ENCODE measurements at places on chromosomes 11 and 22. TPM values are rescaled to one million over a fixed set of nuclear protein-coding genes. Genes with fewer than 3 reads are reported as not detected.
A peak's percentile ranks its signal among the peaks of the same experiment; 100 is the strongest.

GRCh38 chr22:44158816-44159215 lies 21.9 kb upstream of the PARVG start:
- no peak for DNase-seq

DNA sequence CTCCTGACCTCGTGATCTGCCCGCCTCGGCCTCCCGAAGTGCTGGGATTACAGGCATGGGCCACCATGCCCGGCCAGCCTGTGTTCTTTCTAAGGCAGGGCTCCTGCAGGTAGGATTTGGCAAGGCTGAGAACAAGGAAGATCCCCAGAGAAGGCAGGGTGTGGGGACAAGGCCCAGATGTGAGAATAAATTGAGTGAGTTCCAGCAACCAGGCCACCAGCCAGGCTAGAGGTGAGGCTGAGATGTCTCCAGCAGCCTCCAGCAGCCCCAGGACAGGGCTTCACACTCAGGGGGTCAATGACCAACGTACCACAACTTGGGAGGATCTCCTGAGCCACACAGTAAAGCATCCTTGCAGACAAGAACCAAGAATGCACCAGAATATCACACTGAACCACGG lies 75.1 kb downstream of the BUD13 start:
- DNase-seq: no peak

DNA sequence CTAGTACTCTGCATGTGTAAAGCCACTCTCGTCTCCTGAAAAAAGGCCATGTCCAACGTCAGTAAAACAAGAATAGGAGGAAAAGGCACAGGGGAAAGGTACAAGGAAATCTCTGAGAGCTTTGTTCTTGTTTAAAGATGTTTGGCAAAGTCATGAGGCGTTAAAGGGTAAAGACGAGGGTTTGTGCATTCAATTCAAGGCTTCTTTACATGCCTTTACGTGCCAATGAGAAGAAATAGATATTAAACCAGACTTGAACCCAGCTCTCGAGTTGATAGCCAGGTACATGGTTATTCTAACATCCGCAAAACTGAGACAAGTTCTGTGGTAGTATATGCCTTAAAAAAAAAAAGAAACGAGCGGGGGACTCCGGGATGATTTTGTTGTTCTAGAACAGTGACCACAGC lies 704 bp upstream of the CFL1 start:
- no peak for DNase-seq

GRCh38 chr11:31236143-31236542 lies 133.4 kb downstream of the DCDC1 start:
- no peak for DNase-seq

DNA sequence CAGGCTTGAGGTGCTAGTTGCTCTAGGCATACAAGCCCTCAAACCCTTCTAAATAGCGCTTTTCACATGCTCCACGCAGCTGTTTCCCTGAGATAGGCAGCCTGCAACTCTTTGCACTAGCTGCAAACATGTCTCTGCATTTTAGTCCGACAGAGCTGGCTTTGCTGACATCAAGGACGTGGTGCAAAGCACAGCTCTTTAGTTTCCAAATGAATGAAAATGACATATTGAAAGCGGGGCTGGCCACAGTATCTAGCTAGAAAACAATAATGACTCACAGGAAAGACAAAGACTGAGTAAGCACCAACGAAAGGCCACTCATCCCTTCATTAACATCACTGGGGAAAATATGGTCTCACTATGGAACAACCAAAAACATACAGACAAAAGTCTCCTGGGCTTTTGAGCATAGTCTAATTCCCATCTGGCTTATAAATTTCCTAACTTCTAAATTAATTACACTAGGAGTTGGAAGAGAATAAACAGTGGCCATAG lies 15.3 kb upstream of the ZC3H12C start:
- DNase-seq: no peak

GRCh38 chr11:72652873-72653630 lies 21.2 kb downstream of the PDE2A start:
- peak; percentile 93 for DNase-seq

DNA sequence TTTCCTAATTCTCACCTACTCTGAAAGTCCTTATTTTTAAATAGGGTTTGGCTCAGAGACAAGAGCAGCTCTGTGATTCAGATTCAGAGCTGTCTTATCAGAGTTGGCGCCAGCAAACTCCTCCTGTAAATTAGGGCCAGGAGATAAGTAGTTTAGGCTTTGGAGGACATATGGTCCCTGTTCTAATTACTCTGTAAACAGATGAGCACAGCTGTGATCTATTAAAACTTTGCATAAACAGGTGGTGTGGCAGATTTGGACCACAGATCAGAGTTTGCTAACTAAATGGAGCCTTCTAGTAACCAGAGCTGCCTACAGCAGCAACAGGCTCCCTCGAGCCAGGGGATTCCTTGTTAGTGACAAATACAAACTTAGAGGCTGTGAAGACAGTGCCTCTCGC lies 27.9 kb downstream of the YPEL1 start:
- no peak for DNase-seq

DNA sequence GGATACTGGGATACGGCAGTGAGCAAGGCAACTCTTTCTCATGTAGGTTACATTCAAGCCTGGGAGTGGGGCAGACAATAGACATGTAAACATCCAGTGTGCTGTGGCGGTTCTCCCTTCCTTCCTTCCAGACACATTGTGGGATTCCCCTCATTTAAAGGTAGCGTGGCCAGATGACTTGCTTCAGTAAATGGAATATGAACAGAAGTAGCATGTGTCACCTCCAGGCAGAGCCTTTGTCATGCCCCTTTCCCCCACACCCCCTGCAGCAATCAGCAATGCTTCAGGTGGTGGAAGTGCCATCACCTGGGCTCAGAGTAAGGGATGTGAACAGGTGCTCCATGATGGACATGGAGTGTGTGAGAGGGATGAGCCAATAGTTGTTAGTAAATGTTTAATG lies 34.8 kb upstream of the TTC12 start:
- DNase-seq: no peak

DNA sequence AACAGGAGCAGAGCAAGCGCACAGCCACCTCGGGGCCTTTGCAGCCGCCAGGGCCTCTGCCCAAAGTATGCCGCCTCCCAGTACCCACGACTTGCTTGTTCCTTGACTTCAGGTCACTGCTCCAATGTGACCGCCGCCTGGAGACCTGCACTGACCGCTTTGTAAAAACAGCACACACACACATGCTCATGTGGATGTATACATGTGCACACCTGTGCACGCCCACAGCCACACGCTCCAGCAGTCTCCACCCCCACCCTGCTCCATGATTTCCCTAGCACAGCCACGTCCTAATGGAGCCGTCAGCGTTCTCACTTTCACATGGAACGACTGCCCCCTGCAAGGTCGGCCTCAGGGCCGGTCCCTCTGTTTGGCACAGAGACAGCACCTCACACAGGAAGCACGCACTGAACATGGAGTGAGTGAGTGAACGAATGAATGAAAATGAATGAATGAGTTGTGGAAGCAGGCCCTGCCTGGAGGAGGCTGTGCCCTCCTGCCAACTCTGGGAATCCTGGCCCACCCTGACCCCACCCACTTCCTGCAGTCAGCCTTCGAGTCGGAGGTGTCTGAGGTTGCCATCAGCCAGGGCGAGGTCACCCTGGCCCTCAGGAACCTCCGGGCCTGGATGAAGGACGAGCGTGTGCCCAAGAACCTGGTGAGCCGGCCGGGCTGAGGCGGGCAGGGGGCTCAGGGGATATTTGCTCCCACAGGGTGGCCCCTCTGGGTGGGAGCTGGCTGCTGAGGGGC lies 8.0 kb downstream of the ALDH3B1 start:
- DNase-seq: no peak

DNA sequence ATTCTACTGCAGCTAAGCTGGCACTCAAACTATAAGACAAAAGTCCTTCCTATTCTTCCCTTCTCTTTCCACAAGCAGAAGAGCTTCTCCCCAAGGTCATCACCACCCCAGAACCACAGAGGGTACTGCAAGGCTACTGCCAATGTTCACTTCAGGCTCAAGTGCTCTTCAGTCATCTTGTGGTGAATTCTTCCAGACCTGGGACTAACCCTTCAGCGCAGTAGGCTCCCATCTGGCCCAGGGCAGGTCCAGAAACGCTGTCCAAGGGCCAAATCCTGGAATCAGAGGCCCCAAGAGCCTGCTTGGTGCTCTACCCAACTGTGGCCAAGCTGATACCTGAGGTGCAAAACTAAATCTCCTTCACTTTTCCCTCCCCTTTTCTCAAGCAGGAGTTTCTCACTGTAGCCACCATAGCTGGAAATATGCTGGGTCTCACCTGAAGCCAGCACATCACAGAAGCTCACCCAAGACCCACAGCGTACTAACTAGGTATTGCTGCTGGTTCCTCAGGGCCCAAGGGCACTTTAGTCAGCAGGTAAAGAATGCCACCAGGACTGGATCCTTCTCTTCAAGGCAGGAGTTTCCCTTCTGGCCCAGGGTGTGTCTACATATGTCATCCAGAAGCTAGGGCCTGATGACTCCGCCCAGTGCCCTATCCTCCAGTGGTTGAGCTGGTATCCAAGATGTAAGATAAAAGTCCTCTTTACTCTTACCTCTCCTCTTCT lies 27.8 kb downstream of the FCHSD2 start:
- no peak for DNase-seq

DNA sequence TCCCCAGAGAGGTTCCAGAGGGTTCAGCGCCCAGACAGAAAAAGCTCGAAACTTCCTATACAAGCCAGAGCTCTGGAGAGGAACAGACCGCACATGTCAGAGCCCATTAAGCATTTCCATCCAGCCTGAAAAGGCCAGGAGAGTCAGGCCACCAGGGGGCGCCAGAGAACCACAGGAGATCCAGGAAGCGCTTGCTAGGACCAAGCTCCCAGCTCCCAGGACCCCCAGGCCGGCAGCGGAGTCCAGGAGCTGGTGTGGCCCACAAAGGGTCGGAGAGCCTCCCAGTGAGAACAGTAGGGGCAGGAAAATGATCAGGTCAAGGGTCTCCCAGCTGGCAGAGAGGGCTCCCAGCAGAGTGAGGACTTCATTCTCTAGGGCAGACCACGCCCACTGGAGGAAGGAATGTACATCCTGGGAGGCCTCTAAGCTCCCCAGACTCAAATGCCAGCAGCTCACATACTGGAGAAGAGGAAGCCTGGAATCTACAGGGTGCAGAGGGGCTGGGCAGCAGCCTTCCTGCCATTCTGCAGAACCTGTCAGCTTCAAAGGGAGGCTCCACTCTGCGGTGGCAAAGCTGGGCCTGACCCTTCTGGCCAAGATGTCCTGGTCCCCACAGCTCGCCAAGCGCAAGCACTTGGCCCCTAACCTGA lies 2.1 kb upstream of the MEI1 start:
- peak; percentile 95 for DNase-seq

DNA sequence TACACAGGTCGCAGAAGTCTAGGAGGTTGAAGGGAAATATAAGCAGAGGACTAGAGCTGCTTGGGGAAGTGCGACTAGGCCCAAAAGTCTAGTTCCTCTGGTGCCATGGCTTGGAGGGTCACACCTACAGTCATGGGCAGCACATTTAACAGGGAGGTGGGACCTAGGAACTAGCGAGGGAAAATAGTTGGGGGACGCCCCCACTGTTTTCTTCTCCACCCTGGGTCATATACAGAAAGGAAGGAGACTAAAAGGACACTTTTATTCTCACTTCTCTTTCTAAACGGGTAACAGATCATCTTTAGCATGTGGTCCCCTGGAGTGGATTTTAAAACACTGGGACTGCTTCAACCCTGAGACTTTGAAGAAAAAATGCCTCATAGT lies 16.6 kb downstream of the APIP start:
- no peak for DNase-seq

- DNase-seq: no peak
These were observed 304.2 kb downstream of the INSC start for GRCh38 chr11:15418921-15419320.

DNA sequence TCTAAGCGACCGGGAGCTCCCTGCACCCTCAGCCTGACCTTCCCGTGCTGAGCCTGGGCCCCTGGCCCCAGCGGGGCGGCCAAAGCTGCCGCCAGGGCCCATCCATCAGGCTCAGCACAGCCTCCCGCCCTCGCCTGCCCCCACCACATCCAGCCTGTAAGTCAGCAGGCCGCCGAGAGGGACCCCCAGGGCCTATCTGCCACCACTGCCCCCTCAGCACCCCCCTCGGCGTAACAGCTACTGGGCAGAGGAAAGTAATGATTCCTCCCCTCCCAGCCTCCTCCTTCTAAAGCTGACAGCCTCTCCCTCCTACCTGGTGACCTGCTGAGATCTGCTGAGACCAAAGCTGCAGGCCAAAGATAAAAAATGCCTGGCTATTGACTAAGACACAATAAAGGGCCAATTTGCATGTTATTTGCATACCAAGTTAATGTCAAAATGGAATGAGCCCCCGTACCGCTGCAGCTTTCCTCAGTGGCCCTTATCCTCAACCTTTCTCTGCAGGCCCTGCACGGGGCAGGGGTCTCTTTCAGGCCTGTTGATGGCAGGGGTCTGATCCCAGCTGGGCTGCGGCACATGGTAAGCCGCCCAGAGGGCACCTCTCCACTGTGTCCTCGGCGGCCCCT lies 51.6 kb downstream of the RPUSD4 start:
- DNase-seq: peak; percentile 91

PGA5 gene
- 1.5 TPM for total RNA-seq

TMPRSS13 gene
- not detected for total RNA-seq

TESMIN gene
- total RNA-seq: 63.7 TPM

MMP27 gene
- total RNA-seq: not detected

HBB gene
- not detected for total RNA-seq

SLC16A8 gene
- not detected for total RNA-seq

JAML gene
- not detected for total RNA-seq

PLA2G3 gene
- 19.3 TPM for total RNA-seq

FOLR1 gene
- total RNA-seq: 1.3 TPM

INPP5J gene
- total RNA-seq: 11.9 TPM

DDX6 gene
- total RNA-seq: 118 TPM

CDCA5 gene
- 88.7 TPM for total RNA-seq

MYEOV gene
- total RNA-seq: 2.0 TPM

Measured in H7 (cell line).